ENCODE measurements at places on chromosomes 12 and 14.

DNA sequence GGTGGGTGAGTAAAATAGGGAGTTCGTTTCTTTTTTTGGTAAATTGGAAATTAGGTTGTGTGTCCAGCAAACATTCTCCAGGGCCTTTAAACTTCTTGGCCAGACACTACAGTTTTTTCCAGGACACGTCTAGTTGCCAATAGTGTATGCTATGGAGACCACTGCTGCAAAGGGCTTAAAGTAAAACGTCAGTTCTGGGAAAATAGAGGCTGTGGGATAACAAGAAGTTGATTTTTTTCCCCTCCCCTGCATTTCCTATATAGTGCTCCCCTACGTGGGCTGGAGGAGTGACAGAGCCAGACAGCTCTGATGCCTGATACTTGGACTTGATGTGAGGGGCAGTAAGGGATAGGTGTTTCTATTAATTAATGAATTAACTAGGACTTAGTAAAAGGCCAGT is 2.4 kb downstream of the ACVR1B start:
- DNase-seq: no peak

GRCh38 chr12:57103856-57104255 is 7.3 kb downstream of the STAT6 start:
- no peak for DNase-seq

- no peak for DNase-seq
Measured at GRCh38 chr12:22110176-22110575, 64.2 kb downstream of the CMAS start.

- DNase-seq: peak; percentile 83
Measured at GRCh38 chr14:103518422-103519042, 4.1 kb downstream of the CKB start.

DNA sequence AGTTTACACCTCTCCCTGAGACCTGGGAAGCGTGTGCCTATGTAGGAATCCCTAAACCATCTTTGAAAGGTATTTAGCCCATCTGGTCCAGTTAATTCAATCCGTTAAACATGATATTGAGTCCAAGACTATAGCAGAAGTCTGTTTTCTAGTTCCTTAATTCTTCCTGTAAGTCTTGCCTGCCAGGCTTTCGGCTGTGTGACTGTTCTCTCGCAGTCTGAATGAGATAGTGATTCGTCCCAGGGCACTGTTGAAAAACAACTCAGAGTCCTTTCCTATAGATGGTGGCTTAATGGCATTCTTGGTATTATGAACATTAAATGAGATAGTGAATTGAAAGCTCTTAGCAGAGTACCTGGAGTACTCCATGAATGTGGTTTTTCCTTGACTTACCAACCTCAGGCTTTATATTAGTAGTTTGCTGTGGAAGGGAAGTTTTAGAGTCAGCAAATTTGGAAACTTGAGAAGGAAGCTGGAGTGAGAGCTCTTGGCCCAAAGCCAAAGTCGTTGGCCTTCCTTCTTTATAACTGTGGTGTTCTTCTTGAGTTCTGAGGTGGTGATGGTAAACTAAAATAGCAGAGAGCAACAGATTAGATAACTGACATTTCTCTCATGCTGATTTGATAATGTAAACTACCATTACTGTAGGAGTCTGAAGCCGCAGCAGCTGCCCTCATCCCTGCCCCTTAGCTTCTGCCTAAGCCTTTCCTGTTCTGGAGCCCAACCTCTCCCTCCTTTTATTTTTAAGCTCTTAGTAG is 76.5 kb downstream of the TGFB3 start:
- DNase-seq: no peak

DNA sequence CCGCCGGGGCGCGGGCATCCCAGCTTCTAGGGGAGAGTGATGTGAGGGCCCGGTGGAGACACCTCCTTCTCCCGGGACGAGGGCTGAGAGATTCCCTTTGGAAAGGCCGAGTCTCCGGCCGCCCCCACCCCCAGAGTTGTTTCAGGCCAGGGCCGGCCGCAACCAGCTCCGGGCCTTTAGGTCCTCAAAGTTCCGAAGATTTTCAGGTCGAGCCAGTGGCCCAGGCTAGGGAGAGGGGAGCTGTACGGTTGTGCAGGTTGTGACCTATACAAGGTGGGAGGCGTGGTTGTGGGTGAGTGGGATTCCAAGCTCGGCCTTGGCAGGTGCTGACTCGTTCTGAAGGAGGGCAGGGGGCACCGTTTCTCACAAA is 18.4 kb upstream of the ANKRD33 start:
- DNase-seq: peak; percentile 60

GRCh38 chr14:99595524-99595923 is 8.5 kb downstream of the CCDC85C start:
- no peak for DNase-seq

DNA sequence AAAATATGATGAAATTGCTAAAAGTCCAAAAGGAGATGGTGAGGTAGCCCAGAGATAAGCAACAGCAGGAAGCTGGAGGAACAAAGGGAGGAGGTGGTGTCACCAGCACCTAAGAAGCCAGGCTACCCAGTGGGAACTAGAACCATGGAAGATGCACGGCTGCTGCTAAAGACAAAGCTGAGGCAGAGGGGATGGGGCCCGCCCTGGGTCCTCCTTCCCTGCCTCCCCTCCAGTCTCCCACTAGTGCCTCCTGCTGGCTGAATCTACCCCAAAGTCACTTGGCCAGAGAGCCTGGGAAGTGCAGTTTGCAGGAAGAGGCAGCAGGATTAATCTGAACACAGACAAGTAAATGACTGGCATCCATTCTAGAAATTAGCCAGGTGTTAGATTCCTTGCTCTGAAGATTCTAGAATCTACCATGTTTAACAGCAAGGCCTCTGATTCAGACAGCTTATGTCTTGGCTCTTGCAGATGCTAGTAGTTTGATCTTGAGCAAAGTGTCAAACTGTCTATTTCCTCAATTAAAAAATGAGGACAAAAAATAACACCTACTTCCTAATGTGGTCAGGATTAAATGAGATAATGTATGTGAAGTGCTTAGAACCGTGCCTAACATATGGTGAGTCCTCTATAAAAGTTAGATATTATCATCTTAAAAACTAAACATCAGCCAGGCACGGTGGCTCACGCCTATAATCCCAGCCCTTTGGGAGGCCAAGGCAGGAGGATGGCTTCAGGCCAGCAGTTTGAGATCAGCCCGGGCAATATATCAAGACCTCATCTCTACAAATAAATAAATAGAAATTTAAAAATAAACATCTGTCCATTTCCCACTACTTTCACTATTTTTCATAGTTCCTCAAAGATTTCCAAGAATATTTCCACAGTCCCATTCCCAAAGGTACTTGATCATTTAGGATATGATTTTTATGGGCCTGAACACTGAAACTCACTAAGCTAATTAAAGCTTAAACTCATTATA is 5.8 kb upstream of the LRP10 start:
- DNase-seq: no peak

GRCh38 chr12:76220980-76221379 is 127.2 kb downstream of the BBS10 start:
- no peak for DNase-seq

DNA sequence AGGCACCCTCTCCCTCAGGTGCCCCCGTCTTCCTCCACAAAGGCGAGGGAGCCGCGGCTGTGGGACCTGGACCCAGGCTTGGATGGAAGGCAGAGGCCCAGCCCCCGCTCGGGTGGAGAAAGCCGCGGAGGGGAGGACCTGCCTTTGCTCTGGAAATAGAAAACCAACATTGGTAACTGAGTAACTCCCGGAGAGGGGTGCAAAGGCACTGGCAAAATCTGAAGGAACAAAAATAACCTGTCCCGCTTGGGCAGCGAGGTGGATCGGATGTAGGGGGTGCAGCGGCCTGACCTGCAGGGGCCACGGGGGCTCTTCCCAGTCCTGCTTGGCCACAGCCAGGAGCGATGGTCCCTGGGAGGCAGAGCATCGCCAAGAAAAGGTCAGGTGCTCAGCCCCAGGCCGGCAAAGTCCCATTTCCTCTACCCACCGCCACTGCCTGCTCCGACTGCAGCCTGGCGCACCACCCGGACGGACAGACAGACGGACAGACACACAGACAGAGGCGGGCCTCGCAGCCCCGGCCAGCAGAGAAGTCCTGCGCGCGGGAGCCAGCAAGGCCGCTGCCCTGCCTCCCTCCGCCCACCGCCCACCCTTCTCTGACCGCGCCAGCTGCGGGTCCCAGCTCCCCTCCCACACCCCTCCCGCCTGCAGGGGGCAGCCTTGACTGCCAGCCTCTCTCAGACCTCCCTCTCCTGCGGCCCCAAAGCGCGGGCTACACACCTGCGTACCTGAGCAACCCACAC is 21.4 kb upstream of the TMEM106C start:
- DNase-seq: peak; percentile 64
